T follicular helper cell (primary cell): ENCODE measurements at places on chromosomes 1 and 21.

GRCh38 chr1:192349314-192349713 is 32.5 kb downstream of the RGS21 start:
- no peak for DNase-seq

DNA sequence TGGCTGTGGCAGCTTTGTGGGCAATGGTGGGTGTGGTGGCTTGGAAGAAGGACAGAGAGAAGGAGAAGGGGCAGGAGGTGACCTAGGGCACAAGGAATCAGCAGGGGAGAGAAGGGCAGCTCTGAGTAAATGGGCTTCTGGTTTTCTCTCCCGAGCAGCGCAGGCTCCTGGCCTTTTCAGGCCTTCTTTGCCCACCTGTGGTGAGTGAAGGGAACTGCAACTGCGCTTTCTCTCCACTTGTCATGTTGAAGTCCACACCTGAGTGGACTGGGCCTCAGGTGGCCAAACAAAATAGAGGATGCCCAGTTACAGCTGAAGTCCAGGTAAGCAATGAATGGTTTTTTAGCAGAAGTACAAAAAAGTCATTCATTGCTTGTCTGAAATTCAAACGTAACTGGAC is 29.4 kb upstream of the KCNA10 start:
- no peak for DNase-seq

DNA sequence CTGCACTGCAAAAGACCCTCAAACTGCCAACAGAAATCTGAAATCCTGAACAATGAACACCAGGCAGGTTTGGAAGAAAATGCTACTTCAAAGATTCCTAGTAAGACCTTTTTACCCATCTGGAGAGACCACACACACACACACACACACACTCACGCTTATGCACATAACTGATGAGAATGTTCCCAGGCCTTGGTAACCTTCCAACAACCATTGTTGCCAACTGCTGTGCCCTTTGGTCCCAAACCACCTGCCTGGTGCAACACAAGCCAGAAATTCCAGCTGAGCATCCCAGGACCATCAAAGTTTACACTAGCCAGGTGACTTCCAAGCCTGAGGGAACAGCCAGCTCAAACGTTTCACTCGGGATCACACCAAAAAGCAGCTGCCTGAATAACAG is 56.9 kb downstream of the SEC16B start:
- no peak for DNase-seq

DNA sequence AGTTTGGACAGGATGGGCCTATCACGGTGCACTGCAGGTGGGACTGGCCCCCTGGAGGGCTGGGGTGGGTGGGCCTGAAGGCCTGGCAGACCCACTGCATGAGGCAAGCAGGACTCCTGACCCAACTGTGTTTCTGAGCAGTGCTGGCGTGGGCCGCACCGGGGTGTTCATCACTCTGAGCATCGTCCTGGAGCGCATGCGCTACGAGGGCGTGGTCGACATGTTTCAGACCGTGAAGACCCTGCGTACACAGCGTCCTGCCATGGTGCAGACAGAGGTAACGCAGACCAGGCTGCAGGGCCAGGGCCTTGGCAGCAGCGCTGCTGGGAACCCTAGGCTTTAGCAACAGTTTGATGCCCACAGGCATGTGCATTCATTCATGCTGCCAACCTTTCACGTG is 29.0 kb upstream of the KDM4A start:
- DNase-seq: no peak

DNA sequence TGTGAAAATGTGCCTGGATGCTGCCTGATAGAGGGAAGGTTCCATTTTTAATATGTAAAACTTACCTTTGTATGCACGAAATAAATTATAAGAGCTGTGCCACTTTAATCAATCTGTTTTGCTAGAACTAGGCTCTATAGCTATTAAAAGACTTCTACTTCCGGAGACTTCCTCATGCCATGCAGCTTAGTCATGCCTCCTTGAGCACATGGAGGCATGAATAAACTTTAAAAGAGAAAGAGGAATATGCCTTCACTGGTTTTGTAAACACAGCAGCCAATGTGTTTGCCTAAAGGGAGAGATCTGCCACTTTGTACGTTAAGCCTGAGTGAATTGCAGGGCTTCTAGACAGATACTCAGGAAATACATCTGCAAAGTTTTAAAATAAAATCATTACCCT is 604.6 kb downstream of the LRRIQ3 start:
- no peak for DNase-seq

- DNase-seq: no peak
Measured at GRCh38 chr1:100266741-100267140, 725 bp downstream of the RTCA start.

DNA sequence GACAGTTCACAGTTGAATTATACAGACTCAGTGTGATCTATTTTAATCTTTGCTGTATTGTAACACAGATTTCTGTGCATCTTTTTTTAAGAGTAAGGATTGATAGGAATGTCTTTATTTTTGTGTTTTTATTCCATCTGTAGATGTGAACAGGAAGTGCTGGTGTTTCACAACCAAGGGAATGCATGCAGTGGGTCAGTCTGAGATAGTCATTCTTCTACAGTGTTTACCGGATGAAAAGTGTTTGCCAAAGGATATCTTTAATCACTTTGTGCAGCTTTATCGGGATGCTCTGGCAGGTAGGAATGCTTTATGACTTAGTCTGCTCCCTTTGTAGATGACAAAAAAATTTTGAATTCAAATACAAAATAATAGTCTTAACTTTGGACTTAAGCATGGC is 84.5 kb downstream of the CC2D1B start:
- no peak for DNase-seq

DNA sequence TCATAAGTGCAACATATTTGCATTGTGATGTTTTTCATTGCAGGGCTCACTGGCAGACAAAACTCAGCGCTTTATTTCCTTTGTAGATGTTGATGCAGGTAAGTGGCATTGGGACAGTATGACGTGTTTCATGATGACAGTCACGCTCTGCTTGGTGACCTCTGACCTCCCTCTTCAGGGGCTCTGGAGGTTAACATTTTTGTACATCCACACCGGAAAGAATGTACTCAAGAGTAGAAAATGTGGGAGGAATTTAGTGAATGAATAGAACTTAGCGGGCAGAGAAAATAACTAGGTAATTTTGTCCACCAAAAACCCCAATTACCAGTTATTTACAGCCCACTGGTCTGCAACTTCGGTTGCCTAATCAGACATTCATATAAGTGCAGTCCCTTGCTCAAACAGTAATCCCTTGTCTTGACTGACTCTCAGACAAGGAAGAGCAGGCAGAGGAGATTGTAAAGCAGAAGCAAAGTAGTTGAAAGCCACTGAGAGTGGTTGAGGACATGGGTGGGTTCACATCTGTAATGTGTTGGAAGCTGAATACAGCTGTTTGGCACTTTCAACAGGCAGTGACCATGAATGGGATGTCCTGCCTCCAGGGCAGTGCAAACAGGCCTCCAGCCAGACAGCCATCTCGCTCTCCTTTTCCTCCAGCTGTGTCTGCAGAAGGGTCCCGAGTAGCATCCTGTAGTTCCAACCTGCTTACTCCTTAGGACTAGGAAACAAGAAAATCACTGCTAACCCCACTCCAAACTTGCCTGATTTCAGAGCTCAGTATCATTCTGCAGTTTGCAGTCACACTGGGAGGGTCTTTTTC is 188.9 kb downstream of the NRIP1 start:
- DNase-seq: no peak

DNA sequence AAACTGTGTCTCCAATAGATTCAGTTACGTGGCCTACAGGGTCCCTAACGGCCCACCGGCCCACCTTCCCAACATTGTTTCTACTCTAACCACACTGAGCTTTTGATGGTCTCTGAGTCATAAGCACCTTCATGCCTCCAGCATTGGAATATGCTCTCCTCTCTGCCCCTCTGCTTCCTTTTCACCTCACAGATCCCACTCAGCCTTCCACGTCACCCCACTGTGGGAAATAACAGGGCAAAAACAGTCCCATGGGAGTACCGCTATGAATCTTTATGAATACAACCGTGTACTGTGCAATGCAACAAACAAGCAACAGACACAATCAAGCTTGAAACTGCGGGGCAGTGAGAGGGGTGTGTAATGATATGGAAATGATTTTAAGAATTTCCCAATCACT is 5.3 kb upstream of the SARS1 start:
- no peak for DNase-seq

DNA sequence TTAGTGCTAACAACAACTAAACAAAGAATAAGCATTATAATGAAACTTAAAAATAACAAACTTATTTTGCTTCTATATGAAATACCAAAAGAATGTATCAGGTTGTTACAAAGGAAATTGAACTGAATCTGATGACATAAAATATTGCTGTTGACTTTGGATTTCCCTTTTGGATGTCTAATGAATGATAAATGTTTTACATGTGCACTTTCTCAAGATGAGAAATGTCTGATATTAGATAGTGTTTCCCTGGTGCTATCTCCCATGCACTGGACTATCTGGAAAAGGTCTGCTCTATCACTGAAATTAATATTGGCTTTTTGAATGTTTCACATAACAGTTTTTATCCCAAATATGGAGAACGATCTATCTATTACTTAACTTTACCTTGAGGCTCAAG is 179.9 kb downstream of the HMCN1 start:
- DNase-seq: no peak

- no peak for DNase-seq
Measured at GRCh38 chr1:27026621-27027574, 14.2 kb upstream of the TENT5B start.

GRCh38 chr1:205915354-205915990 is 27.8 kb downstream of the SLC26A9 start:
- no peak for DNase-seq

- DNase-seq: no peak
Measured at GRCh38 chr1:1397839-1398523, 1.2 kb downstream of the CCNL2 start.

GRCh38 chr1:228460821-228461220 is 26.4 kb upstream of the RNF187 start:
- DNase-seq: no peak

DNA sequence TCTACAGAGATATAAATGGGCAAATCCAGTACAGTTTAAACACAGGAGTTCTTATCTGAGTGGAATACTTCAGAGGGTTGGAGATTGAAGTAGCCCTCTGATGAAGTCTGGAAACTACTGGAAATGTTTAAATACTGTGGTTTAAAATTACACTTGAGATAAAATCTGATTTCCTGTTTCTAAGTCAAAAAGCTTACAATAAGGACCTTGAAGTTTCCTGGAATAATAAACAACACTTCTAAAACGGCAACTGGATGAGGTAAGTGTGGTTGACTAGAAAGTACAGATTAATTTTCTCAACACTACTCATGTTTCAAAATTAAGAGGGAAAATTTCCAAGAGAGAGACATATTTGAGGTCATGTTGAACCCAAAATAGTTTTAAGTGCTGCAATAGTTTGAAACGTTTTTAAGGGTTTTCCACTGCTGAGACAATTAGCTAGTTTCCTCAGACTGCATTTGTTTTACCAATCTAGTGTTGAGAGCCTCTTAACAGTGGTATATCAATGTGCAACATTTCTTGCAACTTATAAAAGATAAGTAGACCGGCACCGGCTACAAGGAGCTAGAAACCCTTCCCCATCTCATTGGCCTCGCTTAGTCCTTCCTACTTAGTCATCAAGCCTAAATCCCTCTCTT is 27.4 kb downstream of the KCNA3 start:
- no peak for DNase-seq

- DNase-seq: no peak
Measured at GRCh38 chr21:46636181-46636512, 673 bp downstream of the PRMT2 start.

DNA sequence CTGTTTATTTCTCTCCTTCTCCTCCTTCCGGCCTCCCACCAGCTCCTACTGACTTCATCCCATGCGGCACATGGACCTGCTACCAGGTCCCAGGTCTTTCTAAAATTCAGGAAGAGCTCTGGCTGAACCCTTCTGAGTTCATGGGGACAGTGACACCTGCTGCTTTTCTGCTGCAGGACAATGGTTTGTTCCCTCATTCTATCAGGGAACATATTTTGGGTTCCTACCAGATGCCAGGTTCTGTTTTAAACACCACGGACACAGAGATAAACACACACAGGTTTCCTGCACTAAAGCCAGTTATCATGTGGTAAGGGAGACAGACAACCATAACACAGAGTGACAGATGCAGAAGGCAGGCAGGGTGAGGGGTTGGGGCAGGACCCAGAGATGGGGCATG is 114.0 kb upstream of the RAB4A start:
- no peak for DNase-seq

DNA sequence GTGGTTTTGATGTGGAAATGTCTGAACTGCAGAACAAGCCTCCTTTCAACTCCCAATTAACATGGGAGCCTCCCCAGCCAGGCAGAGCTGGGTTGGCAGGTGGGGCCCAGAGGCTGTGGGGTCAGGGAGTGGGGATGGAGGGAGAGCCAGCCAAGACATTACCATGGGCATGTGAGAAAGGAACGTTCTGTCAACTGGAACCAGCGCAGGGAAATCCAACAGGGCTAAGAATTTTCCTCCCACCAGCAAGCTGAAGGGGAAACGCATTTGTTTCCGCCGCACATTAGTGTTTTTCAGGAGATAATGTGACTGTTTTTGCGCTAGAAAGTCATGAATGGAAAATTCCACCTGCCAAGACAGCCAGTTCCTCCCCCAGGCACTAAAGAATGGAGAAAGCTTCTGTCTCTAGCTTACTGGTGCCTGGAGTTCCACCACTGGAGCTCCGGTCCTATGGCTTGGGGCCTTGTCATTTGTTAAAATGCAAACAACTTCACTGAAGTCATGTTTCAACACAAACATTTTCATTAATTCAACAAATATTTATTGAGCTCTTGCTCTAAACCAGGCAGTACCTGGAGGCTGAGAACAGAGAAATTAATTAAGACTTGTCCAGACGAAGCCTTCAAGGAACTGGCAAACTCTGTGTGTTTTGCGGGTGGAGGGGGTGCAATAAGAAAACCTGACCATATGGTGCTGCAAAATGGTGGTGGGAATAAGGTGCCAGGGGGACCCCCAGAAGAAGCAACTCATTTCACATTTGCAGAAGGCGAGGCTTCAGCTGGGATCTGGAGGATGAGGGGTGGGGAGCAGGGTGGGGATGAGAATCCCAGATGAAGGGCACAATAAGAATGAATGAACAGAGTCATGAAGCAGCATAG is 305.1 kb downstream of the MATN1 start:
- no peak for DNase-seq

GRCh38 chr1:32539584-32540571 is 651 bp downstream of the ZBTB8A start:
- DNase-seq: no peak

DNA sequence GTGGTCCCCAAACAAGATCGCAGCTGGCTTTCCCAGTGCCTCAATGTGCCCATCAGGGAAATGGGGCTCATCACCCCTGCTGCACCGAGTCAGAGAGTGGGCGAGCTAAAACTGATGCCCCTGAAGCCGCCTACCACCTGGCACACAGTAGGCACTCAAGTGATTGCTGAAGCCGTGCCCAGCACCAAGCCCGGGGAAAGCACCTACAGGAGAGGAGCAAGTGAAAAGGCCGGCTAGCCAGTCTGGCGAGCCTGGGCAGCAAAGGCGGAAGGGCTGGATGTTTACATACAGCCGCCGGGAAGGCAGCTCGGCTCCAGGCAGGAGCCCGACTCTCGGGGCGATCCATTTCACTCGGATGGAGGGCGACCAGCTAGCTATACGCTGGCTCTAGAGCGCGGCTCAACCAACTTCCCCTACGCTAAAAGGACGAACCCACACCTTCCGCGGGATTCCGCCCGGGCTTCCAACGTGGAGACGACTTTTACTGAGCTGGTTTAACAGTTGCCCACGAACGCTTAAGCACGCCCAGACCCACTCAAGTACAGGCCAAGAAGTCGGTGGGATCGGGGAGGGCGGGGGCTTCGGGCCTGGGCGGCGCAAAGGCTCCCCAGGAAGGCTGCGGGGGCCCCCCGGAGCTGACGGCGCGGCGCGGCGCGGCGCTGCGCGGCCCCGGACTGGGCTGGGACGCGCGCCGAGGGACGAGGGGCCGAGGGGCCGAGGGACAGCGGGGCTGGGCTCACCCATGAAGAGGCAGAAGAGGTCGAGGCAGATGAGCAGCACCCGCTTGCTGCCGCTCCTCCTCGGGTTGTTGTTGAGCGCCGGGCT is 1.0 kb downstream of the PLPP3 start:
- DNase-seq: no peak
